ENCODE measurements at places on chromosomes 11 and 22.

GRCh38 chr22:42608823-42609361 lies 5.8 kb downstream of the POLDIP3 start:
- no peak for DNase-seq

- no peak for DNase-seq
Observed at GRCh38 chr11:33569333-33569732, 131.3 kb downstream of the C11orf91 start.

DNA sequence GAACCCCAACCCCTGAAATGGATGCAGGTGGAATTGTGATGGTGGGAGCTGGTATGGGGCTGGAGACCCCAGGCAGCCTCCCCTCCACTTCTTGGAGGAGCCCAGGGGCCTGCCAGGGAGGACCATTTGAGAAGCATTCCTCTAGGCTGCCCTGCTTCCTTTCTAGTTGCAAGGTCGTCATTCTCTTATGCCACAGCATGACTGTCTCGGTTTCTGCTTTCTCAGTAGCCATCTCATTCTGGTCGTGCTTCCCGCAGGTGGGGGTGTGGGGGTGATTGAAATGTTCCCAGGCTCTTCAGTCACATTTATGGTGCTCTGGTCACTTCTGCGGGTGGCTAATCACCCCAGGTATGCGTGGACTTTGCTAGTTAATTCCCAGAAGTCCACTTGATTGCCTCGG lies 223.7 kb upstream of the TBCEL start:
- no peak for DNase-seq

- no peak for DNase-seq
Observed at GRCh38 chr11:12090761-12091258, 19.6 kb upstream of the MICAL2 start.

DNA sequence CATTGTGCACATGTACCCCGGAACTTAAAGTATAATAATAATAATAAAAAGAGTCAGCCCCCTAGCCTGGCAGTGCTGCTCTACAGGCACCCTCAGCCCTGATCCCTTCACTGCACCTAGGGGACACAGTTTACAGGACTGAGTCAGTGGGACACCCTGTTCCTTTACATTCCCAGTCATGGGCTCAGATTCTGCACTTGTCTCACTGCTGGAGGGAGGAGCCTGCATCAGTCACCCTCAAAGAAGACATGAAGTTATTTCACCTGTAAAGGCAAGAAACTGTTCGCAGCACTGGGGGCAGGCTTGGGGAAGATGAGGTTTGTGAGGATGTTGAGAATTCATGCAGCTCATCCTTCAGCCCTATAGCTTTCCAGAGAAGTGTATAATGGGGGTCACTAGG lies 50.7 kb upstream of the VPREB1 start:
- no peak for DNase-seq

- no peak for DNase-seq
Observed at GRCh38 chr11:12864316-12865156, 144.6 kb upstream of the RASSF10 start.

DNA sequence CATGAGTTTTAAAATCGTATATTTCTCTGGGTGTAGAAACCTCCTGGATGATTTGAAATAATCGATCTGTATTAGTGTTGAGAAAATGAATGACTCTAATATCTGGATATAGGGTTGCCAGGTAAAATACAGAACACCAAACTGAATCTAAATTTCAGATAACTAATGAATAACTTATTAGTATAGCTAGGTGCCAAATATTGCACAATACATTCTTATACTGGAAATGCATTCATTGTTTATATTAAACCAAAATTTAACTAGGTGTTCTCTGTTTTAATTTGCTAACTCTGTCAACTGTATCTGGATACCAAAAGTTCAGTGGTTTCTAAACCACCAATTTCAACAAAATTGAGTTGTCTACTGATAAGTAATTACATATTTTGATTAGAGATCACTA lies 2.5 kb upstream of the BIRC3 start:
- no peak for DNase-seq

GRCh38 chr11:63813563-63814382 lies 517 bp downstream of the SPINDOC start:
- no peak for DNase-seq

DNA sequence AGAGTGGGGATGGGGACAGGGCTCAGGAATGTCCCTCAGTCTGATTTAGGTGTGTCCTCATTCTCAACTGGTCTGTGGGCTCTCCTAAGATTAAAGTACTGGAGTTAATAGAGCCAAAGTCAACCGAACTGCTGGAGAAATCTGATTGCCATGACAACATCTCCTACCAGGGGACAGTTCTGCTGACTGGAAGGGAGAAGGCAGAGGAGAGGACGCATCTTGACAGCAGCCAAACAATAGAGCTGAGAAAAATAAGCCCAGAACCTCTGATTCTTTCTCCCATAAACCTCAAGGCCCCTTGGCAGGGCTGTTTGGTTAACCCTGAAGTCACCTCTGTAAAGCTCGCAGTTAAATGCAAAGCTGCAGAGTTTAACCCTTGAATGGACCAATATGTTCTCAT lies 2.8 kb downstream of the KCTD14 start:
- no peak for DNase-seq

DNA sequence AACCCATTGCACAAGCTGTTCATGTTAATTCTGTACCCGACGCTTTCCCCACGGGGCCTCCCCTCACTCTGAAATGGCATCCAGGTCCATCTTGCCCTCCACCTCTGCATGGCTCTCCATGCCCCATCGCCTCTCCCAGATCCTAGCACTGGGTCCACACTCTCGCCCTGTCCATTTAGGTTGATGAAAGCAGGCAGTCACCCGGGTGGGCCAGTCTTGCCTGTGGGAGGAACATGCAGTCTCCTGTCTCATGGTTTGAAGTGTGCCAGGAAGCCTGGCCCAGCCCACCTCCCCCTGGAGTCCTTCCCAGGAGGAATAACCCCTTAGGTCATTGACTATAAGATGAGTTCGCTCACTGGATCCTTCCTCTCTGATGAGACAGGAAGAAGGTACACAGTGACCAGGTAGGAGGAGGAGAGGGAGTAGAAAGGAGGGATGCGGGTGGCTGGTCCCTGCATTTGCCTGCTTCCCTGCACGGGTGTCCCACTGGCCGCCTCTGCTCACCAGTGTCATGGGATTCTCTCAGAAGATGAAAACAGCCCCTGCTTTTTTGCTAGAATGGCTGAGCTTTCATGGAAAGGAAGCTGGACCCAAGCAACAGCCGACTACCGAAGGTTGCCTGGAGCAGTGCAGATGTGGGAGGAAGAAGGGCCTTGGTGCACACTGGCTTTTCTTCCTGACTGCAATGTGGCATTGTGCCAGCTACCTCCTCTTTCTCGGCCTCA lies 6.8 kb downstream of the TMEM121B start:
- no peak for DNase-seq

DNA sequence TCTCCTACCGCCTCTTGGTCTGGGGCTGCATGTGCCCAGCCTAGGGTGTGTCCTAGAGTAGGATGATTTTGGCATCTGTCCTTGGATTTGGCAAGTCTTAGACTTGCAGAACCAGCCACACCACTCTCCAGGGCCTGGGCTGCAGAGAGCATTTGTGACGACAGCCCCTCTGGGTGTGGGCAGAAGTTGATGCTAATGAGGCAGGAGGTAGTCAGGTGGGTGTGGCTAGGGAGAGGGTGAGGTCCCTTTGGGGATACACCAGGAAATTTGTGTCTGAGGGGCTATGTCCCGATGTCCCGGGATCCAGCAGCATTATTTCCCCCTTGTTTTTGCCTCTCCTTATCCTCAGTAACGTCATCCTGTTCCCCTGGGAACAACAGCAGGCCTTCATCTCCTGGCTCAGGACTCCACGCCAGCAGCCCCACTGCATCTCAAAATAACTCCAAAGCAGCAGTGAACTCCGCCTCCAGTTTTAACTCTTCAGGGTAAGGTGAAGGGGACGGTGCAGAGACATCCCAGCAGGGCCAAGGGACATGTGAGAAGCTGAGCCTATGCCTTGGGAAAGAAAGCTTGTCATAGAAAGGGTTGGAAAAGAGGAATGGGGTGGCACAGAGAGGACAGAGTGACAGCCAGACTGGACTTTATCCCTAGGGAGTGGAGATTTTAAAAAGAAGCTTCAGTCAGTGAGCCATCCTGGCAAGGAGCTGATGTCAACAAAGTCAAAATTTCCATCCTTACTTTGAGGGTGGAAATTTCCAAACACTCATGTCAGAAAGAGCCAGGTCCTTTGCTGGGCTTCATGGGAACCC lies 8.0 kb upstream of the TLCD5 start:
- DNase-seq, result no peak

- no peak for DNase-seq
Observed at GRCh38 chr22:42887523-42888507, 30.7 kb upstream of the ARFGAP3 start.

- no peak for DNase-seq
Observed at GRCh38 chr11:67632175-67632981, 2.6 kb upstream of the NUDT8 start.

DNA sequence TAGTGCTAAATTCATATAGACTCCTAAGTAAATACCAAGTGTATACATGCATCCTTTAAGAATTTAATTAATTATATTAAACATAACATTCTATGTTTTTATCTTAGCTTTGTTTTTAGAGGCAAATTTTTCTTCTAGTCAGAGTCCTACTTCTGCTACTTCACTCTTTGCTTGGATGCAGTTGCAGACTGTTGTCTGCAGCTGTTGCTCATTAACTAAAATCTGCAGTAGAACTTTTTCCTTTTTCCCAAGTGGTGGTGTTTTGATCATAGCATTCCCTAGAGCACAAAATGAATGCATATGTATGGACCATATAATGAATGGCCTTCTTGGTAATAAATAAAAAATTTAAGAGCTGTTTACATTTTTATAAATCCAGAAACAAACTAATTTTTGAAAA lies 198.3 kb downstream of the CASP12 start:
- DNase-seq, result no peak

- no peak for DNase-seq
Observed at GRCh38 chr11:31617246-31617645, 107.7 kb downstream of the ELP4 start.

DNA sequence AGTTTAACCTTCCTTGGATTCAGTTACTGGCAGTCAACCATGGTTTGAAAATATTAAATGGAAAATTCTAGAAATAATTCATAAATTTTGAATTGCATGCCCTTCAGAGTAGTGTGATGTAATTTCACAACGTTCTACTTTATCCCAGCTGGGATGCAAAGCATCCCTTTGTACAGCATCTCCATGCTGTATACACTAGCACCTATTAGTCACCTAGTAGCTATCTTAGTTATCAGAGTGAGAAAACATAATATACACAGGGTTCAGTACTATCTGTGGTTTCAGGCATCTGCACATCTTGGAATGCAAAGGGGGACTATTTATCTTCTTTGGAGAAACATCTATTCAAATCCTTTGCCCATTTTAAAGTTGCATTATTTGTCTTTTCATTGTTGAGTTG lies 30.8 kb downstream of the CBL start:
- DNase-seq, result no peak

DNA sequence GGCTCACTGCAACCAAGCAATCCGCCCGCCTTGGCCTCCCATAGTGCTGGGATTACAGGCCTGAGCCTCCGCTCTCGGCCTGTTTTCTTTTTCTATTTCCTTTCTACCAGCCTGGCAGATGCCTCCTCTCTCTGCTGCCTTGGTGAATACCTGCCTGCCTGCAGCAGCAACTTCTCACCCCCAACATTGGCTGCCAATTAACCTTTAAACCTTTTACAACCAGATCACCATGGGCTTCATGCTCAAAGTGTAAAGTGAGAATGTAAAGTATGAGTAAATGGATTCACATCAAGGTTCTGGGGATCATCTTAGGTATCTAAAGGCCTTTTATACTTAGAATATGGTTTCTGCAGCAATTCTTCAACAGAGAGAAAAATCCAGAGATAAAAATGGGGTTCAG lies 13.0 kb upstream of the FCHSD2 start:
- no peak for DNase-seq

- DNase-seq, result no peak
Observed at GRCh38 chr22:33923660-33924246, 3.5 kb upstream of the LARGE1 start.

GRCh38 chr11:74341921-74342320 lies 30.5 kb upstream of the P4HA3 start:
- DNase-seq, result no peak

DNA sequence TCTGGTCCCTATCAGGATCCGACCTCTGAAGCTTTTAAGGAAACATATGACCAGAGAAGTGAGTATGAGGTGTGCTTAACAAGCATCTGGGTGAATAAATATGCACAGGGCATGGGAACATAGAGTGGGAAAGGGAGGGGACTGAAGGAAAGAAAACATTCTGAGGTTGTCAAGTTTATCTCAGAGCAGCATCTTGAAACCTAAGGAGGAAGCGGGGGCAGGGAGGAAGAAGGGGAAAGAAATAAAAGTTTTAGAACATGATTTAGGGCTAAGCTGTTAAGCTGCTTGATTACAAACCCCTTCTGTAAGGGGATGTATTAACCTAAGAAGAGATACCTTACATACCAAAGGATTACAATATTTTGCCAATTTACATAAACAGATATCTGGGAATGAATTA lies 24.0 kb upstream of the SC5D start:
- no peak for DNase-seq
